Renal cortical epithelial cell (primary cell): ENCODE measurements at places on chromosomes 3 and 15.

- peak; percentile 95 for DNase-seq
Observed at GRCh38 chr3:111594205-111594604, 941 bp downstream of the ZBED2 start.

GRCh38 chr3:31758322-31758965 is 222.6 kb downstream of the OSBPL10 start:
- no peak for DNase-seq

- DNase-seq = no peak
Observed at GRCh38 chr15:101501703-101502373, 12.3 kb upstream of the PCSK6 start.

GRCh38 chr15:88897456-88898194 is 2.3 kb upstream of the HAPLN3 start:
- DNase-seq = peak; percentile 71
